ENCODE measurements at places on chromosomes 13 and 19. TPM values are rescaled to one million over a fixed set of nuclear protein-coding genes. Genes with fewer than 3 reads are reported as not detected.

SIGLEC10 gene
- 0.83 TPM for total RNA-seq

CEACAM5 gene
- total RNA-seq: 0.16 TPM

C19orf18 gene
- total RNA-seq: 0.66 TPM

LGALS7B gene
- total RNA-seq: not detected

DNA sequence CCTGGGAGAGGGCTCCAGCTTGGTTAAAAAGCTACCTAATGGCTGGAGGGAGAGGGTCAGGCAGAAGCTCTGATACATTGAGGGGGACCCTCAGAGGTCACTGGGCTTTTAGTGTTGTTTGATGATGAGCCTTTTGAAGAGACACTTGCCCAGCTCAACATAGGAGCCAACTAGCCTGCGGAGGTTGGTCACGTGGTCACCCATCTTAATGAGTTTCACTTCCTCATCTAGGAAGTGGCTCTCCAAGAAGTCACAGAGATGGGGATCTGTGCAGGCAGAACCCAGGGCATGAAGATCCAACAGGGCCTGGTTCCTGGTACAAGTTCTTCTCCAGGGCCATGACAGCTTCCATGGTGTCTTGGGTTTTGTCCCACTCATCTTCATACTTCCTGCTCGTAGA lies 33.4 kb downstream of the IPO5 start:
- no peak for DNase-seq

- DNase-seq: no peak
These were observed 492.6 kb downstream of the COG6 start for GRCh38 chr13:40148101-40148500.

- DNase-seq: peak; percentile 77
These were observed 279.0 kb downstream of the NHLRC3 start for GRCh38 chr13:39317291-39317690.

GRCh38 chr13:51501592-51502152 lies 48.8 kb upstream of the INTS6 start:
- no peak for DNase-seq

DNA sequence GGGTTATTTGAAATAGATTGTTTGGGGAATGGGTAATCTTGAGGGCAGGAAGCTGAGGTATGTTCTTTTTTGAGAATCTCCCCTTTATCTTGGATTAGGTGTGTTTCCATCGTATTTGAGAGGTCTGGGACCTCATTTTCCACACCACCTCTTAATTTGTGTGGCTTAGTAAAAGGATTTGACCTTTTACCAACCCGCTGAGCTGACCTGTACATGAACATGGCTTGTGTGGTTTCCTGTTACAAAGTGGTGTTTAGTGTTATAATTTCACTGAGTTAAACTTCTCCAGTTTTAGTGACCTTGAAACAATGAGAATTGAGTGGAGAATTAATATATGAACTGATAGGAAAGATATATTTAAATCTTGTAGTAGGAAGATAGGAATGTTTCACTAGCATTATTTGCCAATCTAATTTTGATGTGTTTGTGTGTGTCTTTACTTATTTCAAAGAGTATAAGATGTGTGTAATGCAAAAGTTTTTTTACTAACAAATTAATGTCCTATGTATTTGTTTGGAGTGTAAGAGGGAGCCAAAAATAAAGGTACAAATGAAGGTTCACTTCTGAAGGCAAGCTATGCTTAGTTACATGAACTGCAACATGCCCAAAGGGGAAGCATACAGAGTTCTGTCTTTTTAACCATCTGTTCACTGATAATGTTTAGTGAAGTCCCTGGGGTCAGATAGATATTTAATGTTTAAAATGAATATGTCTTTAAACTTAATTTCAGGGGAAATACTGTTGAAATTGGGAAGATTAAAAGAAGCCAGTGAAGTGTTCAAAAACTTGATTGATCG lies 17.1 kb downstream of the NAA16 start:
- DNase-seq: no peak

DNA sequence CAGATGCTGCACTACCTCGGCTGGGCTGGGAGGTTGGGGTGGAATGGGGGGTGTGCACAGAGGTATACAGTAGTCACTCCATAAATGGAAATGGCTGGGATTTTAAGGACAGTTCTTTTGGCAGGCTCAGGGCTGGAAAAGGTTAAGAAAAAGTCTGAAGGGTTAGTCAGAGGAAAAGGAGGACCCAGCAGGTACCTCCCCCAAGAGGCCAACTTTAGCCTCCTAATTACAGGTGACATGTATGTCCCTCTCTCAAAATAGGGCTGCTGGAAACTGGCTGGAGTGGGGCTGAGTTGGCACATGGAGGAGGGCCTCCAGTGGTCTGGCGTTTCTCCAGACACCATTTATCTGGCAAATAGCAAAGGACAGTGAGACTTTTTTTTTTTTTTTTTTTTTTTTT lies 994 bp downstream of the CCDC194 start:
- no peak for DNase-seq

DNA sequence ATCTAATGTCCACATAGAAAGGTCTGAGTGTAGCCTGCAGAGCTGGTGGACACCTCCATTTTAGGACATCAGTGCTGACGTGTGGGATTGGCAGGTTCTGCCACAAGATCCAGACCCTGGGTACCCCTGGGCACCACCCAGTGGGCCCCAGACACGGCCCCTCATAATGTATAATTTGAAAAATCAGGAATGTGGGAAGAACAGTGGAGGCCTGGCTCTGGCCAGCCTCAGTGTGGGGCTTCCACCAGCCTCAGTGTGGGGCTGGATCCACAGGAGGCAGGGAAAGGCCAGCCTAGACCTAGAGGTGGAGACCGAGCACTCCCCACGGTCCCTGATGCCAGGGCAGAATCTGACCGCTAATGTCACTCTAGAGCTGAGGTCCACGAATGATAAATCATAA lies 150.7 kb upstream of the SOX1 start:
- peak; percentile 33 for DNase-seq

DNA sequence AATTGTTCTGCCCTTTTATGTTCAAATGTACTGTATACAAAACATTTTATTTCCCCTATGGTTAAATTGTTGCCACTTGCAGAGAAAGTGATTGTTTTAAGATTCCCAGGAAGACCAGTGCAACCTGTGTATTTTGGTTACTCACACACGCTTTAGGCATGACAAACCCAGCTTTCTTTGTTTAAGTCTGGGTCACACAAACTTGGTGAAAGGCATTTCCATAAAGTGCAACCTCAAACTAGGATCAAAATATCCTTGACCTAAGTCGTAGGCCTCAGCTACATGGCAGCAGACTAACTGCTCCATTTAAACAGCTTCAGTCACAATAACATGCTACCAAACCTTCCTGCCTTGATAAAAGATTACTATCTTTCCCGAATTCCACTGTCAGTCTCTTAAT lies 639.0 kb upstream of the PRR20A start:
- DNase-seq: no peak

DNA sequence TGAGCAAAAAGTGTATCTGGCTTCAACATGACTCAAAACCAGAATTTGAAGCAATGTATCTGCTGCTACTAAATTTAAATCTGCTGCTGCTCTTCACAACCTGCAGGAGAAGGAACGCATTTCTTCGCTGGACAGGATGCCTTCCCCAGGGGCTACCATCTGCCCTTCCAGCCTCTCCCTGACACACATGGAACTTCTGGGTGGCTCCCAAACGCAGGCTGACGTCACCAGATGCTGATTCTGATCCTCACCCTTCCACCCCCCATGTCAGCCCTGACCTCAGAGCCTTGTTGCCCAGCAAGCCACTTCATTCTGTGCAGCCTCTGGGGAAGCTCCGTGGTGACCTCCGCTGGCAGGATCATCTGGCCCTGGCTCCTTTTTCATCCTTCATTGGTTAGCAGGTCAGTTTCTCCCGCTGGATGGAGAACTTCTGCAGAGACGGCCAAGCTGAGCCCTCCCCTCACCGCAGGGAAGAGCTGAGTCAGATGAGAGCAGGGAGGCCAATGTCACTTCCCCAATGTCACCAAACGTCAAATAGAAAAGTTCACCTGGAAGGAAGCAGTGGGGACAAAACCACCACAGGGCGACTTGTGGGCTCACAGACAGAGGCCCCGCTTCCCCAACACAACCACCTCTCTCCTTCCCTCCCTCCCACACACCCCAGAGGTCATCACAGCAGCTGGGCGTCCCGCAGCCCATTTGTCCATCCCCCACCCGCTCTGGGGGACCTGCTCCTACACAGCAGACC lies 14.0 kb upstream of the RAB20 start:
- no peak for DNase-seq

DNA sequence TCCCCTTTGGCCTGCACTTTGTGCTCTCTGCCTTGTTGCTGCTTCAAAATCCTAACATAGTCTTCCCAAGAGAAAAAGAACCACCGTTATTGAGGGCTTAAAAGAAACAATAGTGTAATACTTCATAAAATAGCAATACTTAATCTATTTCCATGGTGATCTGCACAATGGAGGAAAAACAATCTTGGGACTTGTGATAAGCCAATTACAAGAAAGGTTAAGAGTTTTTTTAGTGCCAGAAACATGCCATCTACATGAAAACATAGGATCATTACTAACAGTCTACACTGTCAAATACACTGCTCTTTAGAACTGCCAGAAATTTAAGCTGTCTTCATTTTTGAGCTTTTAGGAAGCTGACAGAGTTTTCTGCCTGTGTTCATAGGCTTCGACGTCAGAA lies 54.1 kb upstream of the MAB21L1 start:
- DNase-seq: no peak

GRCh38 chr19:42252365-42253244 lies 2.3 kb downstream of the ERF start:
- peak; percentile 91 for DNase-seq

DNA sequence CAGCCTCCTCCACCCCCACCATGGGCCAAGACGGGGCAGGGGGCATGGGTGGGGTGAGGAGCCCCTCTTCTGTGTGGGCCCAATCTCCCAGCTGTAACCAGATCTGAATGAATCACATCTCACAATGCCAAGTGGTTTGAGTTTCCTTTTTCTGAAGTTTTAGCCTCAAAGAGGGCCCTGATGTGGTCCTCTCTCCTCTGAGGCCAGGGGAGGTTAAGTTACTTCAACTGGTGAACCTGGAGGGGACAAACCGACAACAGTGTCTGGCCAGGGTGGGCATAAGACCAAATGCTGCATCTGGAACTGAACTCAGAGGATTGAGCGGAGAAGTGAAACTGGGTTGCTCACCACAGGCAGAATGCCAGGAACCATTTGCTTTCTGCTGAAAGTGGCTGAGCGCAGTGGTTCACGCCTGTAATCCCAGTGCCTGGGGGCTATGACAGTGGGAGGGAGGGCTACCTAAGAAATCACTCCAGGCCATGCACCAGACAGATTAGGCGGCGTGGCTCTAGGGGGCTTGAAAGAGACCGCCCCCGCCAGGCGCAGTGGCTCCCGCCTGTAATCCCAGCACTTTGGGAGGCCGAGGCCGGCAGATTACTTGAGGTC lies 15.4 kb upstream of the IRGC start:
- peak; percentile 75 for DNase-seq

DNA sequence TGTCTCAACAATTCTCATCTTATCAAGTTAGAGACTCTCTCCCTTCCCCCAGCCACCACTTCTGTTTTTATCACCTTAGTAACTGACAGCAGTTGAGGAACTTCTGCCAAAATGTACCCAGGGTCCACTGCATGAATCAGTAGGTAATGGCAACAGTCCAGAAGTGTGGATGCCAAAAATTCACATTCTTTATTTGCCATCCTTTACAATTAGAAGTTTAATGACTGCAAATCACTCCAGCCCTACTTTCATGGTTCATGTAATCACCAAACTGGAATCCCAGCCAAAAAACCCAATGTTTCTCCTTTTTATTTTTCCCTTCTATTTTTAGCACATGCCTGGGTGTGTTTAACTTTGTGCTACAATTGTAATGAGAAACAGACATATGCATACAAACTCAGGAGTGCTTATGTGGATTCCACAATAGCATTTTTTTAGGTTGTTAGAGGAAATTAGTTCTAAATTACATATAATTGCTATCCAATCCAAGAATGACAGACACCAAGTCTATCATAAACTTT lies 243.5 kb downstream of the RGCC start:
- no peak for DNase-seq

- DNase-seq: no peak
These were observed 978.4 kb upstream of the SPRY2 start for GRCh38 chr13:81319351-81319750.

DNA sequence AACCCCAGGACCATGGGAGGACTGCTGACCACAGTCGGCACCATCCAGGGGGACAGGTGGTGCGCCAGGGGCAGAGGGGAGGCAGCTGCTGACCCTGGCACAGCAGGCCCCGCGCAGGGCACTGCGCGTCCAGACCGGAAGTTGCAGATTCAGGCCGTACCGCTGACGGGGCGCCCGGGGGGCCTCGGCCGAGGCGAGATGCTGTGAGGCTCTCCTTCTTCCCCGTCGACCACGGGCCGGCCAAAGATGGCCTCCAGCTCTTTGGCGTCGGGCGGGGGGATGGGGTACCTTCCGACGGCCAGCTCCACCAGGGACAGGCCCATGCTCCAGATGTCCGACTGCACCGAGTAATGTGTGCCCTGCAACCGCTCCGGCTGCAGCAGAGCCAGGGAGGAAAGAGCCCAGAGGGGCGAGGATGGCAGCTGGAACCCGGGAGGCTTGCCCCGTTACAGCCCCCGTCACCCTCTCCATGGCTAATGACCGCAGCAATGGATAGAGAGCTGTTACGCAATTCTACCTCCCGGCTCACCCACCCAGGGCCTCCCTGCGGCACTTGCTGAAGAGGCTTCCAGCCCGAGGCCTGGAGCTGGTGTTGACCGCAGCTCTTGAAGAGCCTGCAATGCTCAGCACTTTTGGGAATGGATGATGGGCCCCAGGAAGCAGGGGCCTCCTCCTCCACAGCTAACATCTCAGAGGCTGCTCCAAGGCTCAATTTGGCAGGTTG lies 24.7 kb downstream of the MAP2K2 start:
- DNase-seq: no peak

- no peak for DNase-seq
These were observed 537.4 kb downstream of the SLITRK6 start for GRCh38 chr13:85261757-85262346.

DNA sequence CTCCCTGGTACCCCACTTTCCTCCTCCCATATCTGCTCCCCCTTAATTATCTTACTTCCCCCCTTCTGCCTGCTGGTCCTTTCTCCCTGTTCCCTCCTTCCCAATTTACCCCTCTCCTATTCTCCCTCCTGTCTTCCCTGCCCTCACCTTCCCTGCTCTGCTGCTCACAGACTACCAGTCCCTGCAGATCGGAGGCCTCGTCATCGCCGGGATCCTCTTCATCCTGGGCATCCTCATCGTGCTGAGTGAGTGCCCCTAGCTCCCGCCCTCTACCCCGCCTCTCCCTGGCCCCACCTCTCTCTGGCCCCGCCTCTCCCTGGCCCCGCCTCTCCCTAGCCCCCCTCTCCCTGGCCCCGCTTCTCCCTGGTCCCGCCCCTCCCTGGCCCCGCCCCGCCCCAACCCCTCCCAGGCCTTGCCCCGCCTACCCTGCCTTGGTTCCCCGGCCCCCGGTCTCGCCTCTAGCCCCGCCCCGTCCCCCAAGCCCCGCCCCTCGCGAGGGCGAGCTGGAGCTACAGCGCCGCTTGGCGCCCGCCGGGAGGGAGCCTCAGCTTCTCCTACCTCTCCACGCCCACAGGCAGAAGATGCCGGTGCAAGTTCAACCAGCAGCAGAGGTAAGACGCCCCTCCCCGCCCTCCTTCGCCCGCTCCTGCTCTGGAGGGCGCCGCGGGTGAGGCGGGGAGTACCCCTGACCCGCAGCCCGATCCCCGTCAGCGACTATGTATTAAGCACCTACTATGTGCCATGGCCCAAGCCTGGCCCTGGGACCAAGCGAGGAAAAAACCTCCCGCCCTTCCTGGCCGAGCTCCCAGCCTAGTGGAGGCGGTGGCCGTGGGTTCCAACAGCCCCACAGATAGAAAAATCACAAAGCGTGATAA lies 1.9 kb upstream of the FXYD7 start:
- DNase-seq: peak; percentile 96

GRCh38 chr13:43650882-43651281 lies 135.9 kb downstream of the ENOX1 start:
- DNase-seq: no peak
